Epithelial cell of proximal tubule (primary cell): ENCODE measurements at places on chromosomes 2 and 18. TPM values are rescaled to one million over a fixed set of nuclear protein-coding genes. Genes with fewer than 3 reads are reported as not detected.

Gene RAPGEF4
- total RNA-seq: 0.07 and 0.81 TPM in 2 replicates

Gene FOXI3
- total RNA-seq: 0.17 TPM in 1 of 2 replicates, not detected in the other

Gene RAB10
- total RNA-seq: 90.4 and 154 TPM in 2 replicates

Gene CDH19
- not detected in 2 replicates for total RNA-seq

Gene VIT
- total RNA-seq: not detected in 2 replicates

DNA sequence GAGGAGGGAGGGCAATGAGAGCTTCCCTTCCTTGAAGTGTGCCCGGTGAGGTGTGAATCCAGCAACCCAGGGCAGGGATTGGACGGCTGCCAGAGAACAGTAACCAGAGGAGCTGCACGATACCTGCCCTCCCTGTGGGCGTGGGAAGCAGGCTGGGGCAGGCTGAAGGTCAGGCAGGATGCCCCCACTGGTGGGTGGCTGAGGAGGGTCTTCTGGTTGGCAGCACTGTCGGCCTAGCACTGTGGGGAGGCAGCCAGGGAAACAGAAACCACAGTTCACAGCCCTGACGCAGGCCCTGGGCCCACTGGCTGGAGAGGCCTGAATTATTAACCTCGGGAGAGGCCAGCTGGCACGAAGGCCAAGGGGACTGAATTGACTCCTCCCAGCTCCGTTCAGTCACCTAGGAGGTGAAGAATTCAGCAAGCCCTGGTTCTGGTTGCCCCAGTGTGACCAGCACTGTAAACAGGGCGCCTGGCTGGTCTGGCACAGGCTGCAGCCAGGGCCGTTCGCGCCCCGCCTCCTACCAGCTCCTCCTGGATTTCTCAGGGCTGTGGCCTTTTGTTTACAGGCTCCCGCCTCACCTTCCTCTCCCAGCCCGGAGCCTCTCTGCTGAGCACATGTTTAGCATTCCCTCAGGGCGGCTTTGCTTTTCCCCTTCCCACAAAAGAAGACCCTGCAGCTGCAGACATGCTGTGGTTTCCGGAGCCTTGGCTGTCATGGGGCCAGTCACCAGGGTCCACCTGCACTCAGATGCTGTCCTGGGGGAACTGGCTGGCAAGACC lies 97.8 kb downstream of the B3GNT2 start:
- DNase-seq: peak; percentile 89

GRCh38 chr18:66209656-66210055 lies 394.2 kb downstream of the CDH19 start:
- no peak for DNase-seq
